ENCODE measurements at places on chromosomes 6 and 20.

- DNase-seq, result no peak
Measured at GRCh38 chr6:81265106-81265505, 487.4 kb downstream of the TENT5A start.

- peak; percentile 71 for DNase-seq
Measured at GRCh38 chr6:149140137-149140909, 177.2 kb upstream of the TAB2 start.

DNA sequence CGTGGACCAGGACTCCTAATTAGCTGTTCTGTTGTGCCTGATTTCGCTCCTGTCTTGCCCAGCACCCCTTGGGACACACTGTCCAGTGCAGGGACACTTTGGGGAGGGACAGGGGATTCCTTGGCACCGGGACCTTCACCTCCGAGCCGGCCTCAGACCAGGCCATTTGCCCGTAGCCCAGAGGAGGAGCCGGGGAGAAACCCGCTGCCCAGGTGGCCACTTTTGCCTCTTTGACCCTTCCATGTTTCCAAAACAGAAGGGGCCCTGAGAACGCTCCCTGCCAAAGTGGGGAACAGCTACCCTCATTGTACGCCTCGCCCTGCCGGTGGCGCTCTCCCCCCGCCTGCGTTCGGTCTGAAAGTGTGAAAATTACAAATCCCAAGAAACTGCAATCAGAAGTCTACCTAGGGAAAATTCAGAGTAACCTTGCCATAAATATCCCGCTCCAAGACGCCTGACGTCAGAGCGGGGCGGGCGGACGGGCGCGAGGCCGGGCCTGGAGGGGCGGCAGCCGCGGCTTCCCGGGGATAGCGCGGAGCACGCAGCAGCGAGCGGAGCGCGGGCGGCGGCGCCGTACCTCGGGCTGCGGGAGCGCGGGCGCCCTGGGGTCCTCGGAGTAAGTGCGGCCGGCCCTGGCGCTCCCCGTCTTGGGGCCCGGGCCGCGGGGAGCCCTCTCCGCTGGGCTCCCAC is at the start of gene DAAM2:
DAAM2 (plus strand) TSS at position 527 of the 690 bp plus-strand sequence. CDS start 63,927 bp downstream, outside the sequence.
- no peak for DNase-seq

DNA sequence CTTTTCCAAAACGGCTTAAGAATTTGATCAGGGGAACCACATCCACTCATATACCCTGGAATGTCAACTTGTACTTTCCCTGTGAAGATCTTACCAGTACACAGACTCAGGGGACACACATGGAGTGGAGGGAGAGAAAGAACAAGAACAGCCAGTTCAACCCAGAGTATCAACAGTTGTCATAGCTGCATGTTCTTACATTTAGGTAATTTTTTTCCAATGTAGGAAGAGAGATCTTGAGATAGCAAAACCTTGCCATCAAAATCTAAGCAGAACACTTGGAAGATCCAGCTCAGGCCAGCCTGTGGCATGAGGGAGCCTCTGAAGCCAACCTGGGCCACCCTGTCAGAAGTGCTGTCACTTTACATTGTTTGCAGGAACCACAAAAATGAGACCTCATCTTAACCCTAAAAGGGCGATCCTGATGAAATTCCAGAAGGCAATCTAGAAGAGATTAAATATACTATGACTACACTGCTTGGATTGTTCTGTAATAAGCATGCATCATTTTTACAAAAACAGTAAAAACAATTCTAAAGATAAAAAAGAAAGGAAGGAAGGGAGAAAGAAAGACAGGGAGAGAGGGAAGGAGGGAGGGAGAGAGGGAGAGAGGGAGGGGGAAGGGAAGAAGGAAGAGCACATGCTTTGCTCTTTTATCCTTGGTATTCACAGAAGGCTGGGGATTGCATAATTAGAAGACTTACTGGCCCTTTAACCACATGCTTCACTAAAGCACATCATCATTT is 124.7 kb upstream of the TCF21 start:
- no peak for DNase-seq

DNA sequence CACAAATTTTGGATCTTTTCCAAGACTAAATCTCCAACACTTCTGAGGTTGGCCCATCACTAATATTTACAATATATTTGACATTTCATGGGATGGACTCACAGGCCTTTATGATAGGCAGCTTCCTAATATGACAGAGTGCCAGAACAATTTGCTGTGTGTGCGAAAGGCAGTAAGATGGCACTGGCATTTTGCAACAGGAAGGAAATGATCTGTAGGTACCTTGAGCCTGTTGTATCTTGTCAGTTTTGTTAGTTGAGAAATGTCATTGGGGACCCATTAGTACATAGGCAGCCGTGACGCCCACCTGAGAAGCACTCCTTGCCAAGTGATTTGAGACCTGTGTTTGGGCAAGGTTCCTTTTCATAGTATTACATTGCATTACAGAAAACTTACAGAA is 153.4 kb upstream of the HEY2 start:
- DNase-seq, result no peak

DNA sequence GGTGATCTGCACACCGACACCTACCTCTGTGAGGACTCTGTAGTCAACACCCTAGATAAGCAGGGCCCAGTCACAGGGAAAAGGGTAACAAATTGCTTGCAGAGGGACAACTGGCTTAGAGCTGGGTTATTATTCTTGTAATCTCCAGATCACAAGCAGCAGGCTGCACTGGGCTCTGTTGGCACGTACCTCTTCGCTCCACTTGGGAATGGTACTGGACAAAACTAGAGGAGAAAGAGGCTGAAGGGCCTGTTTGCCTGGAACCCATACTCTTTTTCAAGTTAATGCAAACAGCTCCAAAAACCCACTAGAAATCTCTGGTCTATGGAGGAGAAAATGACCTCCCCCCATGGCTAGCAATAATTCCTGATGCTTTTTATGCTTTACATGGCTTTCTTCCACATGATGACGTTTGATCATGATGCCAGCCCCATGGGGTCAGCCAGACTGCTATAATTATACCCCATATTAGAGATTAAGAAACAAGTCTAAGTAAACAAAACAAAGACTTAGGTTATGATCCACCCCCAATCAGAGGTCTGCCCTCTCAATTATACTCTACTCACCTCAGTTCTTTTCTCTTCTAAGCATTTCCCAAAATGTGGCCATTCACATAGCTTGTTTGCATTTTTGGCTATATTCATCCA is 190.0 kb downstream of the UNC5CL start:
- no peak for DNase-seq

DNA sequence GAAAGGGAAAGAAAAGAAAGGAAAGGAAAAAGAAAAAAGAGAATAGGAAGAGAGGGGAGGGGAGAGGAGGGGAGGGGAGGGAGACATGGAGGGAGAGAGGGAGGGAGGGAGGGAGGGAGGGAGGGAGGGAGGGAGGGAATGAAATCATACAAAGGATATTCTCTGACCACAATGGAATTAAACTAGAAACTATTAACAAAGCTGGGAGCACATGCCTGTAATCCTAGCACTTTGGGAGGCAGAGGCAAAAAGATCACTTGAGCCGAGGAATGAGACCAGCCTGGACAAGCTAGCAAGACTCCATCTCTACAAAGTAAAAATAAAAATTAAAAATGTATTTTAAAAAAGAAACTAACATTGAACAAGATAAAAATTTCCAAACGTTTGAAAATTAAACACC is 62.8 kb downstream of the ILRUN start:
- DNase-seq, result no peak

GRCh38 chr20:60201198-60201835 is 243.1 kb downstream of the CDH26 start:
- no peak for DNase-seq

DNA sequence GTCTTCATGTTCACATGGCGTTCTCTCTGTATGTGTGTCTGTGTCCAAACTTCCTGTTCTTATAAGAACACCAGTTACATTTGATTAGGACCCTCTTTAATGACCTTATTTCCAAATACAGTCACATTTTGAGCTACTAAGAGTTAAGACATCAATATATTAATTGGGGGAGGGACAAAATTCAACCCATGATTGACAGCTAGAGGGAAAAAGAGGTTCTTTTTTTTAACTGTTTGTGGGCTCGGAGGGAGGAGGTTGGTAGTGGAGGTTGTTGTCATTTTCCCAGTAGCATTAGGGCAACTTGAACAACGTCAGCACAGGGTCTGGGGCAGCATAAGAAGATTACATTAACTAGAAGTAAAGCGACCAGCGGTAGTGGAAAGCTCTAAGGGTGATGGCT is 2.3 kb upstream of the GMDS start:
- no peak for DNase-seq

DNA sequence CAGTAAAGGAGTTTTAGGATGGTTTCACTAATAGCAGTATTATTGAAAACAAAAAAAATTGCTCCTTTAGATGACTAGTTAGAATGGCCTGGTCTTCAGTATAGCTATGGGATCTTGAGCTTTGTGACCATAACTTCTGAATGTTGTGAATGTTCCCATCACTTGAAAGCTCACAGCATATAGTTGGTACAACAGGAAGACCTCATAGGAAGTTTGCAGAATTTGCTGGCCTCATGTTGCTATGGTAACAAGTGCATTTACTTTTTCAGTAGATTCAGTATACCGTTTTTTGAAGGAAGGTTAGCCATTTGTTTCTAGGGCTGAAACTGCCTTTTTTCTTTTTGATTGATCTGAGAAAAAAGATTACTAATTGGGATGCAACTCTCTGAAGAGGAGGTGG is 8.3 kb downstream of the PHF3 start:
- peak; percentile 38 for DNase-seq

GRCh38 chr6:104526376-104526775 is 333.3 kb downstream of the HACE1 start:
- DNase-seq, result no peak

DNA sequence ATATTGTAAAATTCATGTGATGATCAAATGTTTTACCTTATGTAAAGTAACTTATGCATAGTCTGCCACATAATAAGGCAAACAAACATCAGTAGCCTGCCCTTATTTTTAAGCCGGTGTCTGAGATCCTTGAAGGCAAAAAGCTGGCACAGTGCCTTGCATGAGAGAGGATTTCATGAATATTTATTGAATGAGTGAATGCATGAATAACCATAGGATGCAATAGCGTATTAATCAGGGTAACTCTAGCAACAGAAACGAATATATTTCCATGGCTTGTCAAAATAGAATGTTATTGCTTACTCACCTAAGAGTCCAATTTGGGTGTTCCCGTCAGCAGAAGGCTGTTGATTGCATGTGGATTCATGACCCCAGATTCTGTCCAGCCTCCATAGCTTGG is 34.9 kb downstream of the BTBD3 start:
- no peak for DNase-seq

- peak; percentile 30 for DNase-seq
Measured at GRCh38 chr6:142746524-142746923, 198.5 kb downstream of the HIVEP2 start.

DNA sequence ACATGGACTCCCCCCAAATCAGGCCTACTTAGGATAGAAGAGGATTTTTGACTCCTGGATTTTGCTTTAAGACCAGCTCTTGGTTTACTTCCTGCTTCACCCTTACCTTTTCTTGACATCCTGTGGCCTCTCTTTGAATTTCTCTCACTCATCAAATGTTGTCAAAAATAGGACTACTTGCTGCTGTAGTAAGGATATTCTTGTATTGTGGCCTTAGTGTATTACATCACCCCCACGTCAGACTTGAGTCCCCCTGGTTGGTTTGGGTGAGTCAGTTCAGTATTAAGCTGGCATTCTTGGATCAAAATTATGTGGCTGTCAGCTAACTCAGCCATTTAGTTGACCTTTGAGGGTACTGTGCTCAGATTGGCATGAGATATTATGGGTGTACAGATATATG is 1.1 kb downstream of the TPX2 start:
- DNase-seq, result no peak

GRCh38 chr20:22339946-22340345 is 244.4 kb downstream of the FOXA2 start:
- DNase-seq, result no peak

DNA sequence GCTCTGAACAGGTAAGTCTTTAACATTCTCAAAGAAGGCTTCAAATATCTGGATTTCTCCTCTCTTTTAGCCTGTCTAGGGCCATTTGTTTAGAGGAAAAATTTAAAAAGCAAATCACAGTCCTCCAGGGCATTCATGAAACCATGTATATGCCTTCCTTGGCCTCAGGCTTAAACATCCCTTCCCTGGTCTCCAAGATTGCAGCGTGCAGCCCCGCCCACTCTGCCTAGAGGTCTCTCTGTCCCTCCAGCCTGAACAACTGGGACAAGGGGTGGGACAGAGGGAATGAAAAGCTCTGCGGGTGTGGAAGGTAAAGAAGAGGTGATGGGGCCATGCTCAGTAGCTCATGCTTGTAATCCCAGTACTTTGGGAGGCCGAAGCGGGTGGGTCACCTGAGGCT is 9.8 kb upstream of the CBFA2T2 start:
- no peak for DNase-seq

DNA sequence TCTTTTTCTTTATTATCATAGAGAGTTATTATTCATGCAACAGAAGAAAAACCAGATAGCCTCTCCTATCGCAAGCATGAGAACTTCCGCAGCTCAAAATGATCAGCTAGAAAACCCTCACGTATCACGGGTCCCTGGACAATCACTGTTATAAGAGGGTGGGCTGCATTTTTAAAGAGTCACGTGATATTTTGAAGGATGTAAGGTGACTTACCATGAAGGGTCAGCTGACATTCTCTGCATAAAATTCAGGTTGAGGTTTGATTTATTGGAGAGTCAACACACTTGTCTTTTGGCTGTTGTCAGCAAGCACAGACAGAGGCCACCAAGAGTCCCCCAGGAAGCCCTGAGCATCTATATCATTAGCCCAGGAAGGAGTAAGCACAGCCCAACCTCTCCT is 39.5 kb downstream of the ID4 start:
- DNase-seq, result no peak

- DNase-seq, result no peak
Measured at GRCh38 chr6:165497472-165497871, 165.6 kb downstream of the PDE10A start.

DNA sequence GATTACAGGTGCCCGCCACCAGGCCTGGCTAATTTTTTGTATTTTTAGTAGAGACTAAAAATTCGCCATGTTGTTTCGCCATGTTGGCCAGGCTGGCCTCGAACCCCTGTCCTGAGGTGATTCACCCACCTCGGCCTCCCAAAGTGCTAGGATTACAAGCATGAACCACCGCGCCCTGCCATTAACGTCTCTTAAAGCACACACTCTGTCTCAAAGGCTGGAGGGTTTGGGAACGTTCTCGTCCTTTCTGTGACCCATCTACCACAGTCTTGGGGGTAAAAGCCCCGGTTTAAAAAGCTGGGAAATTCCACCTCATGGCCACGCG is 57.8 kb upstream of the ARID1B start:
- DNase-seq, result no peak

GRCh38 chr20:24691901-24692351 is 222.5 kb downstream of the SYNDIG1 start:
- DNase-seq, result no peak

- no peak for DNase-seq
Measured at GRCh38 chr20:24763386-24764026, 185.6 kb upstream of the CST7 start.

GRCh38 chr6:127576874-127577273 is at the start of gene C6orf58:
TSS of gene C6orf58 (plus strand) at chr6:127577174. CDS start at chr6:127577186, 12 bp downstream.
- no peak for DNase-seq

DNA sequence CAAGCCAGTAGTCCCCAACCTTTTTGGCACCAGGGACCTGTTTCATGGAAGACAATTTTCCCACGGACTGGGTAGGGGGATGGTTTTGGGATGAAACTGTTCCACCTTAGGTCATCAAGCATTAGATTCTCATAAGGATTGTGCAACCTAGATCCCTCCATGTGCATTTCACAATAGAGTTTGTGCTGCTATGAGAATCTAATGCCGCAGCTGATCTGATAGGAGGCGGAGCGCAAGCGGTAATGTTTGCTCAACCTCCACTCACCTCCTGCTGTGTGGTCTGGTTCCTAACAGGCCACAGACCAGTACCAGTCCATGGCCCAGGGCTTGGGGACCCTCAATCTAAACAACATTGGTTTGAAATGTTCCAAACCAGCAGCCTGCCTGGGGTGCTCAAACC is 137.0 kb upstream of the STXBP5 start:
- DNase-seq, result no peak
